ENCODE measurements at places on chromosomes 7 and 10. TPM values are rescaled to one million over a fixed set of nuclear protein-coding genes. Genes with fewer than 3 reads are reported as not detected.

DNA sequence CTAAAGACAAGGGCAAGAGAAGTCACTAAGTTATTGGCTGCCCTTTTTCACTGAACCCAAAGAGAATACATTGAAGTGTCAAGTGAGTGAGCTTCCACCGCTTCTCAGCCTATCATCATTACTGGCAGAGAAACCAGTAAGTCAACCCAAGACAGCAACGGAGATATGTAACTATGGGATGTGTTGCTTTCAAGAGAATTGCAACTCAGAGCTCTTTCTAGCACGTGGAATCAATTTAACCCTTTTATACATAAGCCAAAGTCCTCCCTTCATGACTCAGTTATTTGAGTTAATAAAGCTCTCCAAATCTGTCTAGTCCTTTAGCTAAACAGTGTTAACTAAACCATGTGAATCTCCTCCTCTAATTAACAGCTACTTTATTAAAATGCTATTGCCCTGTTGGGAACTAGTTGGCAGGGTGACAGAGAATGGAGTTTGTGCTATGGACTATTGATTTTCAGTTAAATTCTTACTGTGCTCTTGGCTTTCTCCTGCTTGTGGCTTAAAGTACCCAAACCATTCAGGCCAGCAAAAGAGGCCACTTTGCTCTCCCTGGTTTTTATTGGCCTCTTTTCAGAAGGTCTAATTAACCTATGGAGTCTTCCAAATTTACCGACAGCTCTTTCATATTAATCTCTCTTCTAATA, 287.7 kb downstream of the NRG3 start:
- DNase-seq, result no peak

DNA sequence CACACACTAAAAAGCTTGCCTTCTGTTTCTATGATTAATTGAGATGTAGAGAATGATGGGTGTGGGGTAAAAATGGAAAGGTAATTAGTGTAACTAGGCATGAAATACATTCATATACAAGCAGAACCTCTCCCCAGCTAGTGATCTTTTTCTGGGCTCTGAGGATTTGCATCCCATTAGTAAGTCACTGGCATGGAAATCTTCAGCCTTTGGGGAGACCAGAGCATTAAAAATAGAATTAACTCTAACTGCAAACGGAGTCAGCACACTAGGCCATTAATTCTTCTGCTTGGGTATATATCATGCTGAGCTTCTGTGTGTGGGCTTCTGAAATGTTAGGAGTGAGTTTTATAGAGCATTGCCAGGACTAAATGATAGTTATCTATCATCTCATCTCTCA, 128.9 kb downstream of the HDAC9 start:
- no peak for DNase-seq

DNA sequence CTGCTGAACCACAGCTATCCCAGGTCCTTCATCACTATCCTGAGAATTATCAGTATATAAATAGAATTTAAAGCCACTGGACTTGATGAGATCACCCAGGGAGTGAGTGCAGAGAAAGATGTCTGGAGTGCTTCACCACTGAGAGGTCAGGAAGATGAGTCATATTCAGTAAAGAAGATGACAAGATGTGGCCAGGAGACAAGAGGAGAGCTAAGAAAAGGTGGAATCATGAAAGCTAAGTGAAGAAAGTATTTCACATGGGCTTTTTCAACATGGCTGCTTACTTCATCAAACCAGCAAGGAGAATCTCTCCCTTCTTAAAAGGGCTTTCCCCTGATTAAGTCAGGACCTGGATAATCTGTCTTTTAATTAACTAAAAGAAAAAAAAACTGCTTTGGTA, 9.1 kb upstream of the PRKAR2B start:
- DNase-seq, result no peak

GRCh38 chr7:150567871-150568301, 696 bp downstream of the GIMAP4 start:
- no peak for DNase-seq

DNA sequence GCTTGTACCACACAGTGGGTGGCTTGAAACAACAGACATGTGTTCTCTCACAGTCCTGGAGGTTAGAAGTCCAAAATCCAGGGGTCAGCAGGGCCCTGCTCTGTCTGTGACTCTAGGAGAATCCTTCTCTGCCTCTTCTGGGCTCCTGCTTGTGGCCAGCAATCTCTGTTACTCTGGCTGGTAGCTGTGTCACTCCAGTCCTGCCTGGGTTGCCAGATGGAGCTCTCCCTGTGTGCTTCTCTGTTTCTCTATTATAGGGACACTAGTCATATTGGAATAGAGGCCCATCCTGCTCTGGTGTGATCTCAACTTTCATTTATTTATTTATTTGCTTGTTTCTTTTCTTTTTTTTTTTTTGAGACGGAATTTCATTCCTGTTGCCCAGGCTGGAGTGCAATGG, 276.6 kb upstream of the GALNT17 start:
- no peak for DNase-seq

- DNase-seq, result peak; percentile 58
Measured at GRCh38 chr7:66697449-66698438, 42.8 kb upstream of the RABGEF1 start.

- DNase-seq, result no peak
Measured at GRCh38 chr7:129865093-129865924, 87.5 kb downstream of the UBE2H start.

- DNase-seq, result no peak
Measured at GRCh38 chr10:62054830-62055229, 153.3 kb downstream of the ARID5B start.

GRCh38 chr7:24038993-24039392, 245.0 kb upstream of the NPY start:
- DNase-seq, result no peak

GRCh38 chr7:150992833-150993302, 2.1 kb downstream of the NOS3 start:
- no peak for DNase-seq

DNA sequence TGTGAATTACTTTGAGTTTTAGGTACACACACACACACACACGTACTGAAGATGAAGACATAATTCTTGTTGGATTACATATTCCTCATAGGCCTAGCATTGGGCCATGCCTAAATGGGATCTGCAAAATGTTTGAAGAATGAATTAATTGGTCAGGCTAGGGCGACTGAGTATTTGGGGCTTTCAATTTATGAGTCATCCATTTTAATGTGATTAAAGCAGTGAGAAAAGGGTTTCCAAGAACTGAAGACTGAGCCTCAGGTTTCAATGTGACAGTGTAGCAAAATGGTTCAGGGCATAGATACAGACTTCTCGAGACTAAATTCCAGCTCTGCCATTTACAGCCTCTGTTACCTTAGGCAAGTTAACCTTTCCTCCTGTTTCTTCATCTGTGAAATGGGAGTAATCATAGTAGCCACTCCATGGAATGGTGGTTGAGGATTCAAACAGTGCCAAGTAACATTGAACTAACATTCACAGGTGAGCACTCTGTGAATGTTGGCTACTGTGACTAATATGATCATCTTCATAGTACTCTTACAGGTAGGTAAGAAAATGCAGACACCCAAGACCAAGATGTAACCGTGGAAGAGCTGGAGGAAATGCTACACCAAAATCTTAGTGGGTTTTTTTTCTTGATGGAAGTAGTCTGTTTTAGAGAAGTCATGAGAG, 7.6 kb downstream of the BPGM start:
- DNase-seq, result no peak

GRCh38 chr10:10475812-10476211, 541.9 kb upstream of the CELF2 start:
- DNase-seq, result no peak

- no peak for DNase-seq
Measured at GRCh38 chr7:130971297-130971696, 237.3 kb upstream of the KLF14 start.

DNA sequence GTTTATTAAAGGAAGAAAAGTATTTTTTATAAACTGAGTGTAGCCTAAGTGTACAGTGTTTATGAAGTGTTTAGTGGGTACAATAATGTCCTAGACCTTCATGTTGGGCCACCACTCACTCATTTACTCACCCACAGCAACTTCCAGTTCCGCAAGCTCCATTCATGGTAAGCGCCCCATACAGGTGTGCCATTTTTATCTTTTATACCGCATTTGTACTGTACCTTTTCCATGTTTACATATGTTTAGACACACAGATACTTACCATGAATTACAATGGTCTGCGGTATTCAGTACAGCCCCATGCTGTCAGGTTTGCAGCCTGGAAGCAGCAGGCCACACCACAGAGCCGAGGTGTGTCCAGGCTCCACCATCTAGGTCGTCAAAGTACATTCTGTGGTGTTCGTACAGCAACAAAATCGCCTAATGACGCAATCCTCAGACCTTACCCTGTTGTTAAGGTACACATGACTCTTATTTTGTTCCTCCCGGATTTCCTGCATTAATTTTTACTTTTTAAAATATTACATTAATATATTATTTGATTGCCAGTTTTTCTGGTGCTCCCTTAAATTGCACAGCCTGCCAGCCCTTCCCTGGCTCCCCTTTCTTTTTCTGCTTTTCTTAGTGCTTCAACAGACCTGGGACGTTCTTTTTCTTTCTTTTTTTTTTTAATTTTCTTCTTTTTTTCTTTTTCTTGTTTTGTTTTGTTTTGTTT, 881 bp upstream of the SSBP1 start:
- no peak for DNase-seq

DNA sequence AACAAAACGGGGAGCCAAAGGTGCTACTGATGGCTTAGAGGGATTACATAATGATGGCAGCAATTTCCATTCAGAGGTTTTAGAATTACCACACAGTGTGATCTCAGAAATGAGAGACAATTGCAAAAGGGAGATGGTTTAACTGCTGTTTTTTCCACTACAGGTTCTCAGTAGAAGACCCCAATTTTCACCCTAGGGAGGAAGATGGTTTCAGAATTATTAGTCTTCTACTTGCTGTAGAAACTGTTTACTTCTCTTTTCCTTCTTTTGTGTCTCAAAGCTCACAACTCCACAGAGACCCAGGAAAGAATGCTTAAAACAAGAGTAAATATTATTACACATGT, 226.5 kb downstream of the INHBA start:
- no peak for DNase-seq

- DNase-seq, result no peak
Measured at GRCh38 chr10:49120911-49121310, 5.6 kb upstream of the VSTM4 start.

DNA sequence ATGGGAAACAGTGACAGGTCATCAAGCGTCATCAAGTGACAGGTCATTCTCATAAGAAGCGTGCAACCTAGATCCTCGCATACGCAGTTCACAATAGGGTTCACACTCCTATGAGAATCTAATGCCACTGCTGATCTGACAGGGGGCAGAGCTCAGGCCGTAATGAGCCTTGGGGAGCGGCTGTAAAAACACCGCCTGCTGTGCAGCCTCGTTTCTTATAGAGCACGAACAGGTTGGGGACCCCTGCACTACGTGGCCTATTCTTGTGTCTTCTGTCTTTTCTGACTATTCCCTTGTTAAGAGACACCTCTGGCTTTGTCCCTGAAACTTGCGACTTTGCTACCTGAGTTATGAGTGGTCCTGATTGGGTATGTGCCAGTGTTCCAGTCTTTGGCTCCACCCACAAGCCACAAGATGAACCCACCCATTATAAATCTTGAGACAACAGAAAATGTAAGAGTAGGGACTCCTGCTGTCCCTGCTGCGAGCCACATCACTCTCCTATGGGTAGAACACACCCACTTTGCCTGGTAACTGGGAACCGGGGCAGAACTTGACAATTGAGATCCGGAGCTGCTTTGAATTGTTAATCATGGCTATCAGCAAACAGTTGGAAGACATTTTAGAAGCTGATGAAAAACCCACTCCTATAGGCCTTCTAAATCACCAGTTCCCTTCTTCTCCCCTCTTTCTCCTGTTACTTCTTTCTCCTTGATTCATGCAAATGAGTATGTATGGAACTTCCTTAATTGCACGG, 55.8 kb upstream of the EXOC4 start:
- DNase-seq, result no peak

DNA sequence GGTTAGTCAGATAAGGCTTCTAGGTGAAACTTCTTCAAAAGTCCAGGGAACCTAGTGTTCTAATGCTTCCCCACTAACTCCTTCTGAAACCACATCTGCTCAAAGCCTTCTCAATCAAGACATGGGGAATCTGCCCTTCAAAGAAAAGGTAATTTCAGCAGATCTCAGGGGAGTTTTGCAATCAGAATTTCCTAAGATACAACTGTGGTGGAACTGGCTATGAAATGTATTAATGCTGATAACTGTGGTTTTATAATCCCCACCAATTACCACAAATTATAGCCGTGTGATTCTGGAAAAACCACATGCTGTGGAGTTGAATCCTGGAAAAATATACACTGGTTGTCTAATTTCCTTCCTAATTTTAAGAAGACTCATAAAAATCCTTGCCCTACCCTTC, 233.8 kb downstream of the SORCS1 start:
- DNase-seq, result no peak

GRCh38 chr10:30645340-30645827, 15.8 kb upstream of the LYZL2 start:
- DNase-seq, result peak; percentile 23

DNA sequence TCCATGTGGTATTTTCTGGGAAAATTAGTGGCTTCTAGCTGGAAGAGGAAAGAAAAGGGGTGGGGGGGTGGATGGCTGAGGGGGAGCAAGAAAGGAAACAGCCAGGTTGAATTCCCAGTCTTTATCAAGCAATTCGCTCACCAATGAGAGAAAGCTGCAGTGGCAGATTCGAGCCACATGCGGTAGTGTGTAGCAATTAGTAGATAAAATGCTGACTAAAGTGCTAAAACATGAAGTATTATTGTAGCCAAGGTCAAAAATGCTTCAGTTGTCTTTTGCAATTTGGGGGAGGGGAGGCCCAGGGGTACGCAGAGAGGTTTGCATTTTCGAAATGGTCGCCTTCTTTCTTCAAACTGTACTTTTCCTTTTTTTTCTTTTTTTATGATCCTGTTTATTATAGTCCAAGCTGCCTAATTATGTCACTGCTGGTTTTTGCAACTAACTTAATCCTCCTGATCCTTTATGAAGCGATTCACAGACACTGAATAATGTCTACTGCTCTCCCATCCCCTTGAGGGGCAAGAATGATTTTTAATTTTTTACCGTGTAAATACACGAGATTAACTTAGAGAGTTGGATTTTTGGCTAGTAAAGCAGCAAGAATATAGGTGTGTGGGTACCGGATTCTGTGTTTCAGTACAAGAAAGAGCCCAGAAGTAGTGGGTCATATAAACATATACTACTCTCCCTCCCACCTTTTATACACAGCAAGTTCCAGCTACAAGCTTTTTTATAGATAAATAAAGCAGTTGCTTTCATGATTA, 3.6 kb upstream of the ARID5B start:
- DNase-seq, result no peak

GRCh38 chr7:26188206-26188956, 12.2 kb downstream of the HNRNPA2B1 start:
- no peak for DNase-seq

The CTTNBP2 gene
- 1.3 TPM for polyA plus RNA-seq

The CEP55 gene
- 0.22 TPM for polyA plus RNA-seq

The VWC2 gene
- 2.5 TPM for polyA plus RNA-seq

The ZNF273 gene
- 0.90 TPM for polyA plus RNA-seq

The COL13A1 gene
- 2.5 TPM for polyA plus RNA-seq

The GPER1 gene
- polyA plus RNA-seq, result 4.5 TPM

The KIAA1217 gene
- 31.7 TPM for polyA plus RNA-seq

The GHRHR gene
- polyA plus RNA-seq, result not detected

The TMEM168 gene
- 9.6 TPM for polyA plus RNA-seq
